ENCODE measurements at places on chromosomes 5 and 9.

DNA sequence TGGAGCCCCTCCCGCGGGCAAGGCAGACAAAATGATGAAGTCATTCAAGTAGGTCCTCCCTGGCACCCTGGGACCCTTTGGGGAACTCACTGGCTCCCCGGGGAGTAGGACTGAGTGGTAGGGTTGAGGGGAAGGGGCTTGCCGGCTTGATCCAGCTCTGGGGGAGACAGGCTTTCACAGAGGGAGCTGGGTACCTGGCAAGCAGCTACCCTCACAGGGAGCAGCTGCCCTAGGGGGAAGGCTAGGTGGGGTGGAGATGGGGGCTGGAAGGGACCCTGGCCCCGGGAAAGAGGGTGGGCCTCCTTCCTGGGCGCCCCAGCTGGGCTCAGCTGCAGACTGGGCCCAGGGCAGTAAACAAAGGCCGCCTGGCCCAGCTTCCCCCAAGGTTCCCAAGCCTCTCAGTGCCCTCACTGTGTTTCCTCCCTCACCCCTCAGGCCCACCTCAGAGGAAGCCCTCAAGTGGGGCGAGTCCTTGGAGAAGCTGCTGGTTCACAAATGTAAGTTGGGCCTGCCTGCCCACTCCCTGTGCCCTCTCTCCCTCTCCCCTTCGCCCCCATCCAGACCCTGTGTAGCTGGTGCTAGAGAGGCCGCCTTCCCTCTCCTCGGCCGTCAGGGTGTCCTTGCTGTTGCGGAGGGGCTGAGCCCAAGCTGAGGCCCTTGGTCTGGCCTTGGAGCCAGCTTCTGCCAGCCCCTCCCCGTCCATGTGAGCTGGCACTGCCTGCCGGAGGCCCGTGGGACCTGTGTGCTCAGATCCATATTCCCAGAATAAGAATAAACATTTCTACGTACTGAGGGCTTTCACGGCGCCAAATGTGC lies 131.2 kb downstream of the RGS3 start:
- no peak for DNase-seq

GRCh38 chr5:32083981-32084430 lies 90.1 kb downstream of the GOLPH3 start:
- DNase-seq, result no peak

GRCh38 chr5:150671509-150672236 lies 10.6 kb downstream of the MYOZ3 start:
- no peak for DNase-seq

- no peak for DNase-seq
Observed at GRCh38 chr5:133531178-133531577, 81.2 kb downstream of the FSTL4 start.

DNA sequence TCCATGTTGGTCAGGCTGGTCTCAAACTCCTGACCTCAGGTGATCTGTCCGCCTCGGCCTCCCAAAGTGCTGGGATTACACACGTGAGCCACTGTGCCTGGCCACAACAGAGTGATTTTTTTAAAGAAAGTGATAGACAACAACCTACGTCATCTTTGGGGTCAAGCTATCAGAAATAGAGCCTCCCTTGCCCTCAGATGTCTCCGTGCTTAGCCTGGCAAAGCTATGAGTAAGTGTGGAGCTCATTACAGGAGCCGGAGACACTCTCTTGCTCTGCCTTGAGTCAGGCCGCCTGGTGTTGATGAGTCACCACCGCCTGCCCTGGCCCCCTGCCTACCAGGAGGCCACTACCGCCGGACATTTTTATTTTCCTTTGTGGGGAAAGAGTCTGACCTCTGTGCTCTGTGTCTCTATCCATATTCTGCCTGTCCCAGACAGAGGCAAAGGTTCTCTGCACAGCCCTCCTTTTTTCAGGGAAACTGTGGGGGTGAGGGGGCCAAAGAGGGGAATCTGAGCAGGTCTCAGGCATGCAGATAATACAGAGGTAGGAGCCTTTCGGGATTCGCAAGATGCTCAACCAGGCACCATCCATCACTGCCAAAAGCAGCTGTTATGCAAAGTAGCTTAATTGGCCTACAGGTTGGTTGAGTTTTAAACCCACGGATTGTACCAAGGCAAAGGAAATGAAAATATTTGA lies 123.7 kb upstream of the CPEB4 start:
- DNase-seq, result no peak

GRCh38 chr9:101093620-101094019 lies 65.1 kb downstream of the PLPPR1 start:
- DNase-seq, result no peak

DNA sequence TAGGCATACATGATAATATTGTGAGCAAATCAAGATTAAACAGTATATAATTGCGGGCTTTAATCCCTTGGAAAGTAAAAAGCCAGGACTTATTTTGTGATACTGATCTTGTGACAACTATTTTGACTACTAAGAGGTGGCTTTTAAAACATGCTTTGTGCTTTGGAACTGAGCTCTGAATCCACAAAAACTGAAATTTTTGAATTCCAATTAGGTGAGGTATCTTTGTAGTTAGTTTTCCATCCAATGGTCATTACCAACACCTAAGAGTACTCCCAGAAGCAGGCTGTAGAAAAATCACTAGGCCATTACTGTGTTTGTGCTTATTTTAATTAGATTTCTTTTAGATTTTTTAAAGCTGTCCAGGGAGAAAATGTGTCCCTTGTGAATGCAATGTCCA lies 559.5 kb upstream of the WWC1 start:
- DNase-seq, result no peak
